GM23248 (cell line): ENCODE measurements at places on chromosomes 1 and 21.
A peak's percentile ranks its signal among the peaks of the same experiment; 100 is the strongest.

GRCh38 chr1:246526915-246527314, 19.8 kb upstream of the SMYD3 start:
- no peak for DNase-seq

- no peak for DNase-seq
These were observed 19.8 kb downstream of the COL6A2 start for GRCh38 chr21:46117586-46118315.

DNA sequence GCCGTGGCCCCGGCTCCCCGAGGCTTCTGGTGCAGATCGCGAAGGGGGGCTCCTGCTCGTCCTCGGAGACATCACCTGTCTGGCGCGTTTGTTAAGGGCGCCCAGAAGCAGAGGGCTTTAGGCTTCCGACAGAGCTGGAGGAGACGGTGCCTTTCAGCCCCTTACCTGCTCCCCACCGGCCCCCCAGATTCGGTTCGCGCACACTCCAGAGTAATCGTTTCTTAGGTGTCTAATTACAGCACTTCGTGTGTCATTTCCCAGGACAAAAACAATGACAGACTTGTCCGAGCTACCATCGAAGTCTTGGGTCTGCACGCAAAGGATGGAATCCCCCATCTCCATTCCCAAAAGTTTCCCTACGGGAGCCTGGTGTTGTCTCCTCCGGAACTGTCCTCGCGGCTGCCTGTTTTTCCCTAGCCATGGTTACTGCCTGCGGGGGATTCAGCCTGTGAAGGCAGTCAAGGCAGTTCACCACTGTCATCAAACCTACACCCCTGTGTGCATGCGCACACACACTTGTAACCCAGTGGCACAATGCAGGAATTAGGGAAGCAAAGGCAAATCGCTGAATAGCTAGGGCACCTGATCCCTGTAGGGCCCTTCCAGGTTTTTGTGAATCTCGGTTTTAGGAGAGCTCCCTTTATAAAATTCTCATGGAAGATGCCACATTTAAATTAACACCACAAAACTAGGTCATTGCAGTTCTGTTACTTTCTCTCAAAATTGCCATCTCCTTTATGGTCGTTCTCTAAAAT, 738 bp upstream of the CDC42BPA start:
- DNase-seq, result peak; percentile 51

- peak; percentile 40 for DNase-seq
These were observed 95.1 kb upstream of the TSPAN2 start for GRCh38 chr1:115184260-115184950.

DNA sequence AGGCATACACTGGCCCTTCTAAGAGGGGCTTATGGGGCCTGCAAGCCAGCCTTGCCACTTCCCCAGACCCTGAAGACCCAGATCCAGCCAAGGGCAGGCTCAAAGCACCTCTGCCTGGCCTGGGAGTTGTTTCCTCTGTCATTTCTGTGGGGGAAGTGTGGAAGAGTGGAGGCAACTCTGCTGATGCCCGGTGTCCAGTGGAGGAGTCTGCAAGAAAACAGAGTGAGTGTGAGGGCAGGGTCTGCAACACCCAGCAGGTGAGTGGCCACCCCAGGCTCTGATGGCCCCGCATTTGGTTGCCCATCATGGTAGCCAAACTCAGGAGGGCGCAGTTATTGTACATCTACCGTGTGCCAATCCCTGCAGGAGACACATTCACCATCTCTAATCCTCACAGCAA, 8.4 kb downstream of the CLEC20A start:
- no peak for DNase-seq

DNA sequence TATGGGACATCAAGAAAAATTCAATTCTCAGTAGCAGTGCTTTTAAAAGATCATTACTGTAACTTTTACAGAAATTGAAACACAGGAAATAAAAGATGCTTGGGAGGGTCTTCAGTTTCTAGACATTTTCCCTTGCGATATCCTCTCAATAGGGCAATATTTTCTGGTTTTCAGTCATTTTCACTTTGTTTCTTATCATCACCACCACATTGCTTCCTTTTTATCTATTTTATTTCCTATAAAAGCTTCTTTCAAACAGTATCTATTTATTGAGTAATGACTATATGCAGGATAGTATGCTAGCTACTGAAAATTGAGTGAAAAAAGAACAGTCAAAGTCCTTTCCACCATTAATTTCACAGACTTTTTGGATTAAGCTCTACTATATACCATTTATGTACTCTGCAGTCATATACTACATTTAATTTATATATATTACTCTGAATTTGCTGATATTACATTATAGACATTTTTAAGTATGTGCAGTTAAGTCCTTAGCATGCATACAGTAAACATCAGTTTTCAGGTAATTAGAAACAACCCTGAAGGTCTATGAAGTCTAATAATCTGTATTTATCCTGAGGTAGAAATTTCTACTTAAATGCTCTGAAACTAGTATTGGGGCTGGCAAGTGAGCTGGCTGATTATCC, 18.7 kb downstream of the TRMT1L start:
- DNase-seq, result no peak

GRCh38 chr1:39917825-39918224, 16.1 kb upstream of the MYCL start:
- no peak for DNase-seq

DNA sequence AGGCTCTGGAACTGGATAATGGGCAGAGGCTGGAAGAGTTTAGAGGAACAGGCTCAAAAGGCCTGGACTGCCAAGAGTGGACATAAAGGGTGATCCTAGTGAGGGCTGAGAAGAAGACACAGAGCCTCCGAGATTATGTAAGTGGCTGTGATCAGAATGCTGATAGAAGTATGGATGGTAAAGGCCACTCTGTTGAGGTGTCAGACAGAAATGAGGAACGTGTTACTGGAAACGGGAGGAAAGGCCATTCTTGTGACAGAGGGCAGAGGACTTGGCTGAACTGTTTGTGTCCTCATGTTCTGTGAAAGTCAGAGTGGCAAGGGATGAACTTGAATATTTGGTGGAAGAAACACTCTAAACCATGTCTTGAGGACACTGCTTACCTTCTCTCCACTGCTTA, 6.7 kb upstream of the ABCG1 start:
- no peak for DNase-seq

DNA sequence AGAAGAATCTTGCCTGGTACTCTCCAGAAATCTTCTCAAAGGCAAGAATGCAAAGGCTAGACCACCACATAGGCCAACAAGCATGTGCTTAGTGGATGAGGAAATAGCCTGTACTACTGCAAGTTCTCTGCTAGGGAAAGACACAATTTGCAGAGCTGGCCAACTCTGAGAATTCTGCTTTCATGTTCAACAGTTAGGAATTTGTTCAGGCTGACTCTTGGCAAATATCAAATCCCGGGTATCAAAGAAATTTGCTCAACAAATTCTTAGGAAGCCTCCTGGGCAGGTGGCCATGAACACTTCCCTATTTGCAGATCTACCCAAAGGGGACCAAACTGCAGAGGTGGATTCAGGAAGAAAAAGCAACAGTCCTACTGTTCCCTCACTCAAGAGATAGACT, 15.0 kb upstream of the H3-3A start:
- DNase-seq, result peak; percentile 80

DNA sequence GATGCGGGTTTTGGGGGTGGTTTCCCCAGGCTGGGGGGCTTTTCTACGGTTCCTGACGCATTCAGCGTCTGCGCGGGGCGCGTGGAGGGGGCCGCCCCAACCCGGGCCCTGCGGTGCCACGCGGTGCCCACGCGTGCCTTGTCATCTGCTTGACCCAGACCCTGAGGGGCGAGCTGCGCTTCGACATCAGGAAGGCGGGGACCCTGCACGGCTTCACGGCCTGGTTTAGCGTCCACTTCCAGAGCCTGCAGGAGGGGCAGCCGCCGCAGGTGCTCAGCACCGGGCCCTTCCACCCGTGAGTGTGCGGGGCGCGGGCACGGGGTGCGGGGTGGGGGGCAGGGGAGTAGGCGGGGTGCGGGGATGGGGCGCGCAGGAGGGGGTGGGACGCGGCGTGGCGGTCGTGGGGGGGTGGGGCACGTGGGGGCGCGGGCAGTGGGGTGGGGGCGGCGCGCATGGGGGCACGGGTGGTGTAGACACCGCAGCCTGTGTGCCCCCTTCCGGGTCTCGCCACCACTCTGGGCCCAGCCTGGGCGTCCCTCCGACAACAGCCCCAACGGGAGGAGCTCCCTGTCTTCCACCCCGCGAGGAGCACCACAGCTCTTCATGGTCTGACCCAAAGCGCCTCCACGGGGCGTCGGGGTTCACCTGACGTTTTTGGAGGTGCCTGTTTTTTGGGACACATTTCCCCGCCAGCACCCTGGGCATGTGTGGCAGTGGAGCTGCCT, 26.3 kb downstream of the PRMT2 start:
- DNase-seq, result no peak

GRCh38 chr1:183675381-183675780, 22.3 kb upstream of the APOBEC4 start:
- DNase-seq, result no peak

GRCh38 chr21:46008893-46009621, 27.5 kb downstream of the COL6A1 start:
- DNase-seq, result no peak

GRCh38 chr1:119310301-119310700, 58.3 kb upstream of the HAO2 start:
- DNase-seq, result no peak

- peak; percentile 72 for DNase-seq
These were observed 18.3 kb downstream of the HYI start for GRCh38 chr1:43435146-43436145.

GRCh38 chr1:197918807-197919345, 1.7 kb downstream of the LHX9 start:
- no peak for DNase-seq
